ENCODE measurements at places on chromosomes 5 and 9.
A peak's percentile ranks its signal among the peaks of the same experiment; 100 is the strongest.

DNA sequence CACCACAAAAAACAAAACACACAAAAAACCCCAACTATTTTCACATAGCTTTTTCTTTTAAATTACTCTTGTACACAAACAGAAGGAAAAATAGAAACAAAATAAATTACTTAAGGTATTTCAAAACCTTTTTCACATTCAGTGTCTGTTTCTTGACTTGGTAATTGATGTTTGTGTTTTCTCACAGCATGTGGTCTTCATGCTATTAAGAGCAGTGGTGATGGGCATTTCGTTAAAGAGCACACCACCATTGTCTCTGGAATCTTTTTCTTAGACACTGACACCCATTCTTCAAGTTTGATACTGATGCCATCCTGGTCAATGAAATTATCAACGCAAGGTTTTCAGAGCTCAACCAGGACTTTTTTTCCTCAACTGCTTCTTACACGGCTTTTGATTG lies 63.8 kb downstream of the SLC28A3 start:
- DNase-seq = no peak

DNA sequence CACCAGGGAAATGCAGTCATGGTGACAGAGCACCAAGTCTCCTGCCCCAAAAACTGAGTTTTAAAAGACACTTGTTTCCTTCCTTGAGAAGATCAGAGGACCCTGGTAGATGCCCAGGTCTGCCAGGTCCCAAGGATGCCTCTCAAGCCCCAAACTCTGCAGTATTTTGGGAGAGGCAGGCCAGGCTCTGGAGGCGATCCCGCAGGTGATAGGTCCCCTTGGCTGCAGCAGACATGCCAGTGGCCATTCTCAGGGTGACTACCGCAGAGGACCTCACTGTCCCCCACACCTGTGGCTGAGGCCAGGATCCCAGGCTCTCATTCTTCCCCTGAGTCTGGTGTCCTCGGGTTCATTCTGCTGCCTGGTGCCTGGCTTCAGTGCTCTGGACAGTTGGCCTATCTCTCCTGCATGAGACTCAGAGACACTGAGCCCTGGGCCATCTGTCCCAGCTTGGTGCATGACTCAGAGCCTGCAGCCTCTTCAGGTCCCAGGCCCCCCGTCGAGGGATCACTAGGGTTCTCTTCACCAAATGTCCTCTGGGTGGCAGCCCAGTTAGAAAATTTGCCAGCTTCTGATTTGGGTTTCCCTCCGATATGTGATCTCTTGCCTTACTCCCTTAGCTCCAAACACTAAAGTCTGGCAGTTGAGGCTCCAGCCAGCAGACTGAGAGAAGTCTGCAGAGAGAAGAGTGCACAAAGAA lies 59.7 kb upstream of the GARNL3 start:
- DNase-seq = no peak

- DNase-seq = no peak
Observed at GRCh38 chr9:136769710-136770191, 5.4 kb upstream of the LCN15 start.

GRCh38 chr9:107638521-107639310 lies 149.1 kb upstream of the KLF4 start:
- DNase-seq = peak; percentile 59

DNA sequence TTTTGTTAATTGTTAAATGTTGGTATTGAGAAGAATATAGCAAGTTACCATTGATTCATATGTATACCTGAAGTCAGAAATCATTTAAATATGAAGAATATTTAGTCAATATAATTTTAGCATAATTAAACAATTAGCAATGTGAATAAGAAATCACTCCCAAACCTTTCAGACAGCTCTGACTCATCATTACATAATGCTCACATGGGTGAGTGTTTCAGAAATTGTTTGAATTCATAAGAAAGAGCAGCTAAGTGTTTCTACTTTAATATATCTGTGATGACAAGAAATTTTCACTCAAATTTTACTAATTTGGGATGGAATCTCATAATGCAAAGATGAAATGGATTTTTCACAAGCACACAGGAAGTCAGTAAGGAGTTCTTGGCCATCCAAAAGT lies 42.0 kb upstream of the CDC42SE2 start:
- DNase-seq = no peak

DNA sequence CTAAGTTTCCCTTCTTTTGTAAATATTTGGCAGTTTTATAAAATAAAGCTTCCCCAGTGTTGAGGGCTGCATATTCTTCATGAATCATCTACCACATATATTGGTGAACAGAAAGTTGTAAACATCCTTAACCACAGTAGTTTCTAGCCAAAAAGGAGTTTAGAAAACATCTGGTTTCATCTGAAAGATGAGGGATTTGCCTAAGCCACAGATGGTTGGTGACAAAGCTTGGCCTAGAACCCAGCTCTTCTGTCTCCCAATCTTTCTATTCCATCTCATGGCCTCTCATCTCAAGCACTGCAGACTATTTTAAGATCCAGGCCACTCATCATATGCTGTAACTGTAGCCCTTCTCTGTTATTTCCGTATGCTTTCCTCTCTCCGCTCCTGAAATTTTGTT lies 232.3 kb upstream of the TRPM3 start:
- DNase-seq = no peak

GRCh38 chr5:73486119-73486899 lies 11.9 kb upstream of the BTF3 start:
- DNase-seq = no peak

- DNase-seq = no peak
Observed at GRCh38 chr5:143004361-143005145, 234.4 kb downstream of the ARHGAP26 start.

- no peak for DNase-seq
Observed at GRCh38 chr9:116350213-116350612, 196.6 kb downstream of the PAPPA start.

GRCh38 chr5:88881571-88881971 lies 1.4 kb downstream of the MEF2C start:
- DNase-seq = no peak

GRCh38 chr9:121698627-121699570 lies 47.5 kb downstream of the DAB2IP start:
- no peak for DNase-seq

DNA sequence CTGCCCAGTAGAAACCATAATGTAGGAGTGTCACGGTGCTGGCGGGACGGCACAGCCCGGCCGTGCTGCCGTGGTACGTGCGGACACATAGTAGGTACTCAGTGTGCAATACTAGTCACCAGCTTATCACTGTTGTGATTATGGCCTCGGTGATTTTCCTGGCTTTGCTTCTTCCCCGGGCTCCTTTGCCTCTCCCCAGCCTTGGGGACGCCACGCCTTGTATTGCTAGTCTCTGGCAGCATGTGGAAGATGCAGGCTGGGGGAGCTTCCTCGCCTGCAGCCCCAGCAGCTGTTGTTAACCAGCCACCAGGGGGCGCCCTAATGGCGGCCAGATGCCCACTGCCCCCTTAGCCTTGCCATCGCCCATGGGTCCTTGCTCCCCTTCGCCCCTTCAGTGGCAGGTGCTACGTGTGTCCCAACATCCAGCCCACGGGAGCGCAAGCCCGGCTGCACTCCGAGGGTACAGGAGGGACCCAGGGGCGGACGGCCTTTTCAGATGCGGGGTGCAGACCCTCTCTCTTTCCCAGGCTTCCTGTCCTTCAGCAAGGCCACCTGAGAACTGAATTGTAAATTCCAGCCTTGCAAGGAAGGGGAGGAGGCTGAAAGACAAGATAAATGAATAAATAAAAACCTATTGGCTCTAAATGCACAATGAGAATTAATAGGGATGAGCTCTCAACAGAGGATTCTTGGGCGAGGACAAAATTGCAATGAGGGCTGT lies 8.0 kb downstream of the NTNG2 start:
- no peak for DNase-seq

DNA sequence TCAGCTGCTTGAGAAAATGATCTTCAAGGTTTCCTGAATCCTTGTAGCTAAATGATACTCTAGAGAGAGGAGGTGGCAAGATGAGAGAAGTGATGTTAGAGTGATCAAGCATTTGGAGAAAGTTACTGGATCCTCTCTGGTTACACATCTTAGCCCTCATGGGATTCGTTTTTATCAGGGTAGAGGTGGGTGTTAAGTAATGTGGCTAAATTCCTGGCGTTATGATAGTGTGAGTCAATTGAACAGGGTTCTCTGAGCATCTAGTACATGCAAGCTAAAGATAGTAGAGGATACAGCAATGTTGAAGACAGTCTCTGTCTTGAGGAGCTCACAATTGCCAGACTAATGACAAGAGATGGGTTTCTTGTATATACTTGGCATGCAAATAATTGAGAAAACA lies 123.7 kb downstream of the PSD2 start:
- no peak for DNase-seq

- DNase-seq = peak; percentile 4
Observed at GRCh38 chr5:152505442-152506042, 100.5 kb upstream of the NMUR2 start.

DNA sequence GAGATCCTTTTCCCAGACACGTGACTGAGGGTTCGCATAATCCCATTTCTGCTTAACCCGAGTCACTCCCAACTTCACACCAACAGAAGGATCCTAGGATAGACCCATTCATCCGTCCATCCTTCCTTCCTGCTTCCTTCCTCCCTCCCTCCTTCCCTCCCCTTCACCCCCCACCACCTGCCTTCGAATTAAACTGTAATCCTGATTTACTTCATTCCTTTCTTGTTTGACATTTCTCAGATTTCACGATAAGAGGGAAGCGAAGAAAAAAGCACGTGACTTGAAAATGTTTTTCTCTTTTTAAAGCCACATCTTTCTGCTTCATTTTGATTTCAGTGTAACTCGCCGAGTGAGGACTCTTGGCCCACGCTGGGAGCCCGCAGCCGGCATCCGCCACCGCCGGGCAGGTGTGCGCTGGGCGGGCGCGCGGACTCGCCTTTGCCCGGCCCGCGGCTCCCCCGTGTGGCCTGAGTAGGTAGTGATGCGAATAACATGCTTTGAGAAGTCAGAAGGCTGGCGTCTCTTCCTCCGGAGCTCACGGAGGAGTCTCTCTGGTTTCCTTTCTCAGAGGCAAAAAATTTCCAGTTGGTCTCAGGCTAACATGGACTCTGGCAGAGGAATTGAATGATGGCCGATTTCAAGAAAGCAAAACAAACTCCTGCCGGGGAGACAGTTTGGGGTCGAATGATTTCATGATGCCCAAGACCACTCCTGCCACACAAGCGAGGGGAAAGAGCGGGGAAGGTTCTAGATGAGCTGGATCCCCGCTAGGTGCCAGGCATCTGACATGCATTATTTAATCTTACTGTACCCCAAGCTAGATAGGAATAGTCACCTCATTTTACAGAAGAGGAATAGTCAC lies 117.7 kb downstream of the SLC12A2 start:
- DNase-seq = no peak

DNA sequence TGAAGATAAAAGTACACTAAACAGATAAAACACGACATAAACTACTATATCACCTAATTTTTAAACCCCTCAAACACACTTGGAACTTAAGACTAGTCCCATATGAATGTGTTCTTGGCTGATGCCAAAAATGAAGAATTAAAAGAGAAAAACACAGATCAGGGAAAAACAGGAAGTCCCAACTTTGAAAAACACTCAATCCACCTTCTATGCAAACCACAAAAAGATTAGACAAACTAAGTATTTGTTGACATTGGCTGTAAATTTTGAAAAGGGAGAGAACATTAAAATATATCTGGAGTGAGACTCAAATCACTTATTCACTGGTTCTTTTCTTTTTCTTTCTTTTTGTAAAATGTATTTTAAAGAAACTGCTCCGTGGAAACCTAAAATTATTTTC lies 81.4 kb downstream of the ANKH start:
- no peak for DNase-seq

GRCh38 chr9:378263-378662 lies 163.6 kb downstream of the DOCK8 start:
- DNase-seq = no peak

DNA sequence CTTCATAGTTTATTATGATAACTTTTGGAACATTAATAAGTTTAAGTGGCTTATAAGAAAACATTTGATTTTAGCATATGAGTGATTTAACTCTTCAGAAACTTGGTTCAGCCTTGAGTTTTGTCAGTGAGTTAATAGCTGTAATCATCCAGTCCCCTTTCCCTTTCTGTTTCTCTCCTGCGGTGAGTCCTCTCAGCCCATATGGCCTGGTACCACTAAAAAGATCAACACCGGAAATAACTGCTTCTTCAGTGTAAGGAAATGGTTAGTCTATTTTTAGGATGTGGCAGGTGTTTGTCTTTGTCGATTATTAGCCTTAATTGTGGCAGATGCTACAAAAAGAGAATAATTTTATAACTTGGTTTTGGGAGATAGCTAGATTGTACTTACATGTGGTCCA lies 120.2 kb upstream of the GRHPR start:
- DNase-seq = no peak

DNA sequence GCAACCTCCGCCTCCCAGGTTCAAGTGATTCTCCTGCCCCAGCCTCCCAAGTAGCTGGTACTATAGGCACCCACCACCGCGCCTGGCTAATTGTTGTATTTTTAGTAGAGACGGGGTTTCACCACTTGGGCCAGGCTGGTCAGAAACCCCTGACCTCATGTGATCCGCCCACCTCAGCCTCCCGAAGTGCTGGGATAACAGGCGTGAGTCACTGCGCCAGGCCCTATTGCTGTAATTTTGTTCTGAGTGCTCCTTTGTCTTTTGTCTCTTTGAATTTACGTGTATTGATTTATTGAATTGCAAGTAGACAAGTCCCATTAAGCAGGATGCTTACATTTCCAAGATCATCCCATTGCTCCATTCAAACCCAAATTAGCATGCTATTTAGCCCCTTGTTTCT lies 186.7 kb downstream of the MSX2 start:
- no peak for DNase-seq

GRCh38 chr5:5371957-5372356 lies 50.5 kb upstream of the ICE1 start:
- DNase-seq = no peak

- DNase-seq = no peak
Observed at GRCh38 chr9:71821405-71821804, 53.1 kb upstream of the CEMIP2 start.

DNA sequence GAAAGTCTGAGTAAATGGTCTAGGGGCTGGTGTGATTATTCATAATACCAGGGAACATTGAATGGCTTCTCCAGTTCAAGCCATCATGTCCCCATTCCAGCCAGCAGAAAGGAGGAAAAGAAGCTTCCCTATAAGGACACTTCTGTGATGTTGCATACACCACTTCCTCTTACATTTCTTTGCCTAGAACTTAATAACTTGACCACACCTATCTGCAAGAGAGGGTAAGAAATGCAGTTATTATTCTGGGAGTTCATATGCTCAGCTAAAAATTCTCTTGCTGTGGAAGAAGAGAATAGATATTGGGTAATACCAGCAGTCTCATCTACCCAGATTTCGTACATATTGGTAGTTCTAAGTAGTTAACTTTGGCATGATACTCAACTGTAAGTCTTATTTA lies 166.1 kb downstream of the SLC28A3 start:
- DNase-seq = no peak

- DNase-seq = peak; percentile 81
Observed at GRCh38 chr5:71830681-71831539, 111.8 kb downstream of the CARTPT start.

GRCh38 chr5:146447734-146448380 lies 724 bp downstream of the TCERG1 start:
- no peak for DNase-seq

- DNase-seq = no peak
Observed at GRCh38 chr5:43232943-43233833, 41.2 kb downstream of the NIM1K start.

GRCh38 chr5:154728939-154729588 lies 26.1 kb upstream of the LARP1 start:
- no peak for DNase-seq

- no peak for DNase-seq
Observed at GRCh38 chr5:84191281-84191680, 193.4 kb downstream of the EDIL3 start.

Measured in skeletal muscle cell (primary cell).